MM.1S (cell line): ENCODE measurements at places on chromosomes 12 and 14.

GRCh38 chr12:29591140-29592020 lies 93.9 kb upstream of the OVCH1 start:
- no peak for DNase-seq

- DNase-seq = no peak
Measured at GRCh38 chr14:46573498-46573897, 78.1 kb downstream of the RPL10L start.

GRCh38 chr12:51217133-51217967 lies 512 bp downstream of the POU6F1 start:
- DNase-seq = peak; percentile 56

DNA sequence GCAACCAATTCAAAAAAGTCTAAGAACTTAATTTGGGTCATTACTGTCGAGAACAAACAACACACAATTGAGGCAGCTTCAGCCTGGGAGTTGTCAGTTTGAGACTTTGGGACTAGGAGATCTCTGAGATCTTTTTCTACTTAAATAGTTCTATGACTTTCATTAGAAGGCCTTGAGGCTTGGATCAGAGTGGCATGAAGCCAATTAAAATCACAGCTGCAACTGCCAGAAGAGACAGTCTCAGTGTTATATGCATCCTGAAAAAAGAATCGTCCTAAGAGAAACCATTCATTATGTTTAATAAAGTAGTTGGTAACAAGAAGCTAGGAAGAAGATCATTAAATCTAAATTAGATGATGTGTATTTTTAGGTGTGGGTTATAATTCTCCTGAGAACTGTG lies 170.8 kb upstream of the RASSF8 start:
- DNase-seq = no peak

GRCh38 chr14:105087963-105088811 lies 23.0 kb upstream of the GPR132 start:
- DNase-seq = no peak

GRCh38 chr12:29537298-29537697 lies 39.8 kb upstream of the OVCH1 start:
- no peak for DNase-seq

- peak; percentile 52 for DNase-seq
Measured at GRCh38 chr14:67943947-67944346, 124.4 kb downstream of the RAD51B start.

GRCh38 chr12:2922329-2922728 lies 31.6 kb downstream of the TULP3 start:
- DNase-seq = no peak

DNA sequence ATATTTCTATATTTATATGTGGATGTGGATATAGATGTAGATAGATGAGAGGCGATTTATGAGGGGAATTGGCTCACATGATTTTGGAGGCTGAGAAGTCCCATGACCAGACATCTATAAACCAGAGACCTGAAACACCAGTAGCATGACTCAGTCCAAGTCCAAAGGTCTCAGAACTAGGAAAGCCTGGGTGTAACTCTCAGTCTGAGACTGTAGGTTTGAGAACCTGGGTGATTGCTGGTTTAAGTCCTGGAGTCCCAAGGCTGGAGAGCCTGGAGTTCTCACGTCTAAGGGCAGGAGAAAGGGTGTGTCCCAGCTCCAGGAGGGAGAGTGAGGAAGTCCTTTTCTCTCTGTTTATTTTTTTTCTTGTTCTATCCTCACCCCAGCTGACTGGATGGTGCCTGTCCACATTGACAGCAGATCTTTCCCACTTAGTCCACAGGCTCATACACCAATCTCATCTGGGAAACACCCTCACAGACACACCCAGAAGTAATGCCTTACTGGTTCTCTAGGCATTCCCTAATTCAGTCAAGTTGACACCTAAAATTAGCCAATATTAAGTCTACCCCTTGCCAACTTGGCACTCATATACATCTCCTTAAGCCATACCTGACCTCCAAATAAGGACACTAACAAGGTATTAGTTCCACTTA lies 45.4 kb downstream of the EMP1 start:
- DNase-seq = no peak

DNA sequence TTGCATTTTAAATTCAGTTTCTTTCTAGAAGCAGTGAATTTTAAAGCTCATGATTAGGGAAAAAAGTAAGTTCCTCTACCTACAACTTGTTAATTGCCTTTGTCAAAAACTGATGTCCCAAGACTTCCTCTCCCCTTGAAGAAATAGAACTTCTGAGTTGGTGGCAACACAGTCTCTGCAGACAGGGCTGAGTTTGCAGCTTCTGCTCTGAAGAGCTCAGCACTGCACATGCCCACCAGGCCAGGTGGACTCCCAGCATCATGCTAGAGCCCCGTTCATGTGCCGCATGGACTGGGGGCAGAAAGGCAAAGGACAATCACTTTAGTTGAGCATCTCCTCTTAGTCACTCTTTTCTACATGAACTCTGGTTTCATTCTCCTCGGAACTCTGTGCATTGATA lies 620.1 kb downstream of the VRK1 start:
- no peak for DNase-seq

GRCh38 chr12:26126340-26127284 lies 1.8 kb upstream of the BHLHE41 start:
- peak; percentile 81 for DNase-seq

- no peak for DNase-seq
Measured at GRCh38 chr14:25875475-25875874, 722.4 kb downstream of the NOVA1 start.

DNA sequence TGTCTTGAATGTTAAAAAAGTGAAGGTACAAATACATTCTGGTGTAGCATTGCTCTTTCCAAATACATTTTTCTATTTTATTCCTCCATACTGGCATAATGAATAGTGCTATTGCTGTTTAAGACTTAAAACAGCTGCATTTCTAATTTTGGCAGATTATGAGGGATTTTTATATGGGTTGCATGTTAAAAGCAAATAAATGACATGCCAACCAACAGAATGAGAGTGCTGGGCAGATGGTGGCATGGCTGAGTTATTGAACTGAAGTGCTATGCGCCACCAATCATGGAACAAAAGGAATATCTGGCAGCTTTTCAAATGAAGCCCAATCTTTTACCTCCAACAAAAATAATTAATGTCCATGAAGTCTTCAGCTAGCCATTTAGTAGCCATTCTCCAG lies 215.0 kb downstream of the PRKD1 start:
- DNase-seq = no peak

GRCh38 chr14:29169408-29169807 lies 402.8 kb downstream of the FOXG1 start:
- DNase-seq = no peak

DNA sequence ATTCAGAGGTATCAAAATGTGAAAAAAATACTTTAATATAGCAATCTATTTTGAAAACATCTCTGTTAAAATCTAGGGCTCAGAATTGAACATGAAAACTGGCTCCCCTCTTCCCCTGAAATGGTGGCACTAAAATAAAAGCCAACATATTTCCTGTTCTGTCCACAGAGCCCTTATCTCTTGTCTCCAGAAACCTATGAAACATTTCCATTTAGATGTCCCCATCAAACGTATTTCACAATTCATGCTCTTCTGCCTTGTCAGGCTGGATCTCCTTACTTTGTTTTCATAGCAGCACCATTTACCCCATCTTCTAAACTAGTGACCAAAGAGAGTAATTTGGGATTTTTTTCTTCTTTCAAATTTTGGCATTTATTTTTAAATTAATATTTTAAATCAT lies 42.4 kb downstream of the PDE3A start:
- no peak for DNase-seq

- DNase-seq = peak; percentile 52
Measured at GRCh38 chr12:27732281-27732680, 21.6 kb downstream of the MRPS35 start.

DNA sequence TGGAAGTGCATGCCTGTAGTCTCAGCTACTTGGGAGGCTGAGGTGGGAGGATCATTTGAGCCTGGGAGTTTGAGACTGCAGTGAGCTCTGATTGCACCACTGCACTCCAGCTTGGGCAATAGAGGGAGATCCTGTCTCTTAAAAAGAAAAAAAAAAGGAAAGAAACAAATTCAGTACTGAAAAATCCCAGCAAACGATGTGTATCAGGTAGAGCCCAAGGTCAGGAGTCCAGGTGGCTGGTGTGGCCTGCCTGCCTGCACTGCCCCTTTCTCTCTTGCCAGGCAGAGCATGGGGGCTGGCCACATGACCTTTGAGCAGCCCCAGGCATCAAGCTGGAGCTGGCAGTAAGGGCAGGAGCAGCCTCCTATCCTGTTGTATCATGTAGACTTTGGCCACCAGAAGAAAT lies 31.8 kb downstream of the ELK3 start:
- DNase-seq = no peak

GRCh38 chr14:58109744-58110143 lies 42.3 kb downstream of the ARMH4 start:
- no peak for DNase-seq

DNA sequence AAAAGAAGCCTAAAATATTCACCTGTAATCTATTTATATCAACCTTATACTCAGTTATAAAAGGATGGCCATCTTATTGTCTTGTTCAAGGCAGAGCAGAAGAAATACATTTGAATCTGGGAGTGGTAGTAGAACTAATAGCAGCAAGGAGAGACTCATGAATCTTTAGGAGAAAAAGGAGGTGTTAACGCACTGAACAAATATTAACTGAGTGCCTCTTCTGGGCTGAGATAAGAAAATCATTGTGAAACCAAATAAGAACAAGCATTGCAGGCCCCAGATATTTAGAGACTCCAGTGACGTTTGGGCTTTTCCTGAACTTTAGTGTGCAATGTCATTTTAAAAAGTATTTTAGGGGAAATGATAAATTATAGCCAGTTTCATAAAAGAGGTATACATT lies 790.6 kb downstream of the DIO2 start:
- no peak for DNase-seq

GRCh38 chr14:33477797-33478196 lies 473.1 kb downstream of the EGLN3 start:
- no peak for DNase-seq
